ENCODE measurements at places on chromosomes 5 and 9. TPM values are rescaled to one million over a fixed set of nuclear protein-coding genes. Genes with fewer than 3 reads are reported as not detected.

DNA sequence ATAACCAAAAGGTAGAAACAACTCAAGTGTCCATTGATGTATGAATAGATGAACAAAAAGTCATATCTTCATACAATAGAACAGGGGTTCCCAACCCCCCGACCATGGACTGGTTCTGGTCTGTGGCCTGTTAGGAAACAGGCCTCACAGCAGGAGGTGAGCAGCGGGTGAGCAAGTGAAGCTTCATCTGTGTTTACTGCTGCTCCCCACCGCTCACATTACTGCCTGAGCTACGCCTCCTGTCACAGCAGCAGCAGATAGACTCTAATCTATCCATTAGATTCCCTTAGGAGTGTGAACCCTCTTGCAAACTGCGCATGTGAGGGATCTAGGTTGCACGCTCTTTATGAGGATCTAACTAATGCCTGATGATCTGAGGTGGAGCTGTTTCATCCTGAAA is 478.0 kb downstream of the BRINP1 start:
- no peak overlapping the region for H3K27ac ChIP-seq
- no peak overlapping the region for H3K4me3 ChIP-seq
- no peaks in the 10 kb centered on the region for H3K4me1 ChIP-seq
- H3K27me3 ChIP-seq: no peaks in the 10 kb centered on the region

- 0 out of 2 replicates have a peak, but pooled peaks cover 2% of the 10 kb centered on the region for H3K27me3 ChIP-seq
- H3K36me3 ChIP-seq: no peaks in the 10 kb centered on the region
- peaks cover 12% of the 10 kb centered on the region for H3K4me1 ChIP-seq
These were observed 14.4 kb upstream of the TGFBR1 start for GRCh38 chr9:99090336-99091130.

GRCh38 chr5:35810601-35811000 is 46.1 kb upstream of the IL7R start:
- no peak for DNase-seq
- H3K27me3 ChIP-seq: no peaks in the 10 kb centered on the region
- H3K4me3 ChIP-seq: no peak overlapping the region
- no peaks in the 10 kb centered on the region for H3K36me3 ChIP-seq
- peaks cover 3% of the 10 kb centered on the region for H3K4me1 ChIP-seq

APC gene
- 76.1 TPM for total RNA-seq

IL31RA gene
- total RNA-seq: 0.90 TPM
